ENCODE measurements at places on chromosomes 6 and 20. TPM values are rescaled to one million over a fixed set of nuclear protein-coding genes. Genes with fewer than 3 reads are reported as not detected.

Gene CENPW
- 54.8 TPM for total RNA-seq

Gene BANF2
- total RNA-seq: not detected

Gene EBF4
- 10.5 TPM for total RNA-seq

Gene CEBPB
- total RNA-seq: 36.4 TPM

Gene OR2J3
- not detected for total RNA-seq
